ENCODE measurements at places on chromosomes 3 and 15. TPM values are rescaled to one million over a fixed set of nuclear protein-coding genes. Genes with fewer than 3 reads are reported as not detected.

DNA sequence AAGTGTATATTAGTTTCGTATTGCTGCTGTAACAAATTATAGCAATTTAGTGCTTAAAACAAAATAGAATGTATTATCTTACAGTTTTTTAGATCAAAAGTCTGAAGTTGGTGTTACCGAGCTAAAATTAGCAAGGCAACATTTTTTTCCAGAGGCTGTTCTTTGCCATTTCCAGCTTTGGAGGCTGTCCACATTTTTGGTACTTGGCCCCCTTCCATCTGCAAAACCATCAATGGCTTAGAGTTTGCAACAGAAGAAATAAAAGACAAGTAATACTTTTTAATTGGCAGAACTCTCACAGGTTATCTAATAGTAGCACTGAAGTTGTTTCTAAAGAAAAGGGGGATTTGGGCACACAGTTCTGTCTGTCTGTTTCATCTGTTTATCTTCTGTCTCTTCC, 1248.5 kb downstream of the ROBO1 start:
- peak; percentile 7 for DNase-seq

GRCh38 chr15:49436751-49437150, 13.7 kb downstream of the FGF7 start:
- DNase-seq, result no peak

The GPR149 gene
- not detected for total RNA-seq

The IQCF6 gene
- total RNA-seq, result not detected
